ENCODE measurements at places on chromosomes 13 and 19.

- DNase-seq: no peak
These were observed 3.5 kb downstream of the PEG3 start for GRCh38 chr19:56837004-56837403.

GRCh38 chr13:39561971-39562370, 41.0 kb downstream of the LHFPL6 start:
- no peak for DNase-seq

DNA sequence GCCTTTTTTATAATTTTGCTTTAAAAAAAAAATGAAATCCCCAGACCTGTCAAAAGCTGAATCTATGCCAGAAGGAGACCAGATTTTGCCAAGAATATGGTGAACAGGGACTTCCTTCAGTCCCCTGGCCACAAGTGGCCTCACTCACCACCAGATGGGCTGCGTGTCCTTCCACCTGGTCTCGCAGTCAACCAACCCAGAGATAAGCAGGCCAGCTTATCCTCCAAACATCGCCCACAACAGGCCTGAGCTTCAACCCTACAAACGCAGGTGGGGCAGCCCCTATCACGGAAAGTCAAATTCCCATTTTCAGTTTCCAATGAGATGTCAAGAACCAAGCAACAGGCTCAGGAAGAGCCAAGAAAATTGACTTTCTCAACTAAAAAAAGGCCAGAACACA, 30.5 kb downstream of the STK24 start:
- DNase-seq: no peak

- DNase-seq: no peak
These were observed 8.2 kb downstream of the TPT1 start for GRCh38 chr13:45332831-45333219.

GRCh38 chr19:7645163-7645562, 8.3 kb downstream of the STXBP2 start:
- DNase-seq: no peak

DNA sequence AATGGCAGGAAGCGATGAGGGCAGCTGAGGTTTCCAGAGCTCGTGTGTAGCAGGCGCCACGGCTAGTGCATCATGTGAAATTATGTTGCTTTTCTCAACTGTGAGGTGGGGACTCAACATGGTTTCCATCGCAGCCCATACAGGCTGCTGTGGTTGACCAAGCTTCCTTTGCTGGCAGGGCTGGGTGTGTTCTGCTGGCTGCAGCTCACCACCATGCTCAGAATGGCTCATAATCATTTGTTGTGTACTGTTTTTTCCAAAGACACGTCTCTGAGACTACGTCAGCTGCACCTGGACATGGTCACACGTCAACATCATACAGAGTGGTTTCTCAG, 16.1 kb upstream of the RASA3 start:
- no peak for DNase-seq

GRCh38 chr13:77325371-77325980, 1.4 kb downstream of the MYCBP2 start:
- no peak for DNase-seq

DNA sequence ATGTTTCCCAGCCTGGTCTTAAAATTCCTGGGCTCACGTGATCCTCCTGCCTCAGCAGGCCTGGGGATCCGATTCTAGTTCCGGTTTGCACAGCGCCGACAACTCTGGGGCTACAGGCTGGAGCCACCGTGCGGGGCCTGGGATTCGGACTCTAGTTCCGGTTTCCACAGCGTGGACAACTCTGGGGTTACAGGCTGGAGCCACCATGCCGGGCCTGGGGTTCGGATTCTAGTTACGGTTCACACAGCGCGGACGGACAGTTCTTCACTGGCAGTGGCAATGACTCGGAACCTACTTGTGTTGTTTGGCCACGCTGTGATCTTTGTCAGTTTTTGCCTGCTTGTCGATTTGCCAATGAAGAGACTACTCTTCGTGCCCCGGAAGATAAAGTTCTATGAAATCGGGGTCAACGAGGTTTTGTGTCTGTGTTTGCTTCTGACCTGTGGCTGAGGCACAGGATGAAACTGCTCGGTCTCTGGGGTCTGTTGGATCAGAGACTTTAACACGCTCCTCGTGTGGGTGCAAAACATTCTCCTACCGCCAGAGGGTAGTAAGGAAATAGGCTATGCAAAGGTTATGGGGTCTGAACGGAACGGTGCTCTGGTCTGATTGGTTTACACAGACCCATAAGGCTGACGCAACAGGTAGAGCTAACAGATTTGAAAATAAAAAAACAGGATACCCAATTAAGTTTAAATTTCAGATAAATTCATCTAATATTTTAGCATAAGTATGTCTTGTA, 12.1 kb upstream of the ZSCAN1 start:
- no peak for DNase-seq

GRCh38 chr13:101703081-101703480, 250.6 kb downstream of the ITGBL1 start:
- DNase-seq: no peak

DNA sequence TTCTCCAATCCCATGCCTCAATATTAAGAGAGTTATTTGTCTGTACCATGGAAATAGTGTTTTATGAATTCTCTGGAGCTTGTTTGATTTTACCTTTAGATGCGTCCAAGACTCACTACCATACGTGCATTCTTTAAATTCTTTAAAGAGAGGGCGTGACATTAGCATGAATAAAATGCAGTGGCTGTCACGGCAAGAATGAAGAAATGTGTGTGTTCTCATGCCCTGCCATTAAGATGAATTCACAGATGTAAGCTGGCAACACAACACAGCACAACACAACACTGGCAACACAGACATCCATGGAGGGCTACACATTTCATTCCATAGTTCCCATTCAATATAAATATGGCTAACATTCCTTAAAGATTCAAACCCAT, 213.4 kb downstream of the ENOX1 start:
- no peak for DNase-seq

GRCh38 chr13:27449081-27449603, 1.2 kb downstream of the MTIF3 start:
- DNase-seq: no peak

DNA sequence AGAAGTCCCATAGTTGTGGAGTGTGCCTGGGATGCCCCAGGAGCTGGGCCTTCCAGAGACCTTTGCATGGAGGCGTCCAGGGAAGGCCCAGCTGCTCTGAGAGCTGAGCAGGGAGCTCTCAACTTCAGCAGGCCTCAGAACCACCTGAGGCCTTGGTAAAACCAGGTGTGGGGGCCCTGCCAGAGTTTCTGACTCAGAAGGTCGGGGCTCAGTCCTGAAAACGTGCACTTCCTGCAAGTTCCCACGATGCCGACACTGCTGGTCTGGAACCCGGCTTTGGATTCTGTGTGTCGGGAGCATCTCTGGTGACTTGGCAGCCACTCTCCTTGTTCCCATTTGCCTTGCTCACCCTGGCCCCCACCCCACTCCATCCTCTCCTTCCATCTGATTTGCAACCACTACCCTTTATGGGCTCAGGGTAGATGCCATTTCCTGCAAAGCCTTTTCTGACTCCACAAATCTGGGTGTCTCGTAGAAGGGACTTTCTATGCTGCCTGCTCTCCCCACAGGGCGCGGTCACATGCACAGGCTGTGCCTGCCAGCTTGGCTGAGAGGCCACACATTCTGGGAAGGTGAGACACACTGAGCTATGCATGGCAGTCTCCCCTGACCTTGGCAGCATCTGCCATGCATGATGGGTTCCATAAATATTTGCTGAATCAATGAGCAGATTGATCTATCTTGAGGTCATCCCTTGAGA, 244.7 kb downstream of the COL4A1 start:
- no peak for DNase-seq

DNA sequence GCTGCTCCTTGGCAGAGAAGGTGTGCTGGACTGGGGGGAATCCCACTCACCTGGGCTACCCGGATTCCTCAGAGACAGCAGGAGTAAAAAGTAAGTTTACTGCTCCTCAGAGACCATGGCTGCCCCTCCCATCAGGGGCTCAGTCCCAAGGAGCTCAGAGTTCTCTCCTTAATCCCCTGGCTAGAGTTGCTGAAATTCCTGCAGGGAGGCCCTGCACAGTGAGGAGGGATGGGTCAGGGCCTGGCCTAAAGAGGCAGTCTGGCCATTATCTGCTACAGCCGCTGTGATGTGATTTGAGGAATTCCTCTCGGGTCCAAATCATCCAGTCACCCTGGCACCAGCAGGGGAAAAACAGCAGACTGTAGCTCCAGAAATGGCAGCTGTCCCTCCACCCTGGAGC, 502.5 kb downstream of the PCDH17 start:
- DNase-seq: no peak

DNA sequence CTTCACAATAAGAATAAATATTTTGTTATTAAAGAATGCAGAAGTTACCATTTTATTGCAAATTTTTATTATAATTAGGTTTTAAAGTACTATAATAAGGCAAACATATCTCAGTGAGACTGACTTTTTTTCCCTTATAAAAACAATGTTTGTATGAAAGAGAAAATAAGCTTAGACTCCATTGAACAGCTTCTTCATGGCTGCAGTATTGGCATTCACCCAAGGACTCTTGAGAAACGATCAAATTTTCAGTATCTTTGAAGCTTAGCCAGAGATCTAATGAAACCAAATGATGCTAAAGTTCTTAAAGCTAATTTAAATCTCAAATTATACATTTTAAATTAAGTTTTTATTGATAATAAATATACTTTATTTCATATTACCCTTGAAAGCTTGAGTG, 128.3 kb downstream of the GGACT start:
- no peak for DNase-seq

DNA sequence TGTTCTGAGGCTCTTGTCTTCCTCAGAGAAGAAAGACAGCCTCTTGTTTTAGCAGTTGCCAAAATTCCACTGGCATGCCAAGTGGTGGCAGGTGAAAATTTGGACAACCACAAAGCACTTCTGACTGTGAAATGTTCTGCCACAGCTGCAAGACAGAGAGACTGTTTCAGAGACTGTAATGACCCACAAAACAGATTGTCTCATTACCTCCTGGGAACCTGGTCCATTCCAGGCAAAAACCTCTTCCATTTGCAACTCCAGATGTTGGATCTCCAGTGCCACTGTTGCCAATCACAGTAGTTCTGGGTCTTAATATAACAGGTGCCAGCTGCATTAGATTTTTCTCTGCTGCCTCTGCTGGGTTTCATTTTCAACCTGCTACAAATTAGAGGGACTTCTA, 911.5 kb downstream of the UQCRFS1 start:
- no peak for DNase-seq

- DNase-seq: no peak
These were observed 16.4 kb upstream of the ZNF331 start for GRCh38 chr19:53521373-53522202.

GRCh38 chr13:112603641-112604225, 15.8 kb upstream of the TUBGCP3 start:
- no peak for DNase-seq

DNA sequence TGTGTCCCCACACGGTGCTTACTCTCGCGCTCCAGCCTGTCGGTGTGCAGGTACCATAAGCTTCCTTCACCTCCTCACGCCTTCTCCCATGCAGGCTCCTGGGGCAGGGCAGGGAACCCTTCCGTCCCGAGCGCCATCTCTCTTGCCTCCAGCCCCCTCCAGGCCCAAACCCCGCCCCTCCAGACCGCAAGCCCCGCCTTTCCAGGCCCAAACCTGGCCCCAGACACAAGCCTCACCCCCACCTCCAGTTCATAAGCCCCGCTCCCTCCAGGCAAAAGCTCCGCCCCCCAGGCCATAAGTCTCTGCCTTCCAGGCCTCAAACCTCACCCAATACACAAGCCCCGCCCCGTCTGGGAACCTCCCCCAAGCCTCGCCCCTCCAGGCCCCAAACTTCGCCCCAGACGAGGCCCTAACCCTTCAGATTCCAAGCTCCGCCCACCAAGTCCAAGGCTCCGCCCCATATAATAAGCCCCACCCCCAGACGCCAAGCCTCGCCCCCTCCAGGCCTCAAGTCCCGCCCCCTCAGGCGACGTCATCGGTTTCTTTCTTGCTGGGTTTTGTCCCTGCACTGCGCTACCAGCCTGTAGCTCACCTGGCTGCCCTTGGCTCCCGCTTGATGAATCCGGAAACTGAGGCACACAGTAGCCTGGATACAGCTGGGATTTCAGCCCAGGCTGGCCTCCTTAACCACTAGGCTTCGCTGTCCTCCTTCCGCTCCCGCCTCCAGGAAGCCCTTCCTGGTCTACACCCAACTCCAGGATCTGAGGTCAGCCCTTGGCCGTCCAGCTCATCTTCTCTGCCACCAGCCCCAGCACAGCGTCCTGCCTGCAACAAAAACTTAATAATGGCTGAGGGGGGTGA, 16.1 kb downstream of the MKNK2 start:
- no peak for DNase-seq

DNA sequence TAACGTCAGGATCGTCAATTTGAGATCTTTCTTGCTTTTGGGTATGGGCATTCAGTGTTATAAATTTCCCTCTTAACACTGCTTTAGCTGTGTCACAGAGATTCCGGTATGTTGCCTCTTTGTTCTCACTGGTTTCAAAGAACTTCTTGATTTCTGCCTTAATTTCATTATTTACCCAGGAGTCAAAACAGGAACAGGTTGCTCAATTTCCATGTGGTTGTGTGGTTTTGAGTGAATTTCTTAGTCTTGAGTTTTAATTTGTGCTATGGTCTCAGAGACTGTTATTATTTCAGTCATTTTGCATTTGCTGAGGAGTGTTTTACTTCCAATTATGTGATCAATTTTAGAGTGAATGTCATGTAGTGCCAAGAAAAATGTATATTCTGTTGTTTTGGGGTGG, 153.1 kb downstream of the PCDH17 start:
- DNase-seq: no peak

- no peak for DNase-seq
These were observed 98.2 kb downstream of the ZNF429 start for GRCh38 chr19:21603431-21604231.

DNA sequence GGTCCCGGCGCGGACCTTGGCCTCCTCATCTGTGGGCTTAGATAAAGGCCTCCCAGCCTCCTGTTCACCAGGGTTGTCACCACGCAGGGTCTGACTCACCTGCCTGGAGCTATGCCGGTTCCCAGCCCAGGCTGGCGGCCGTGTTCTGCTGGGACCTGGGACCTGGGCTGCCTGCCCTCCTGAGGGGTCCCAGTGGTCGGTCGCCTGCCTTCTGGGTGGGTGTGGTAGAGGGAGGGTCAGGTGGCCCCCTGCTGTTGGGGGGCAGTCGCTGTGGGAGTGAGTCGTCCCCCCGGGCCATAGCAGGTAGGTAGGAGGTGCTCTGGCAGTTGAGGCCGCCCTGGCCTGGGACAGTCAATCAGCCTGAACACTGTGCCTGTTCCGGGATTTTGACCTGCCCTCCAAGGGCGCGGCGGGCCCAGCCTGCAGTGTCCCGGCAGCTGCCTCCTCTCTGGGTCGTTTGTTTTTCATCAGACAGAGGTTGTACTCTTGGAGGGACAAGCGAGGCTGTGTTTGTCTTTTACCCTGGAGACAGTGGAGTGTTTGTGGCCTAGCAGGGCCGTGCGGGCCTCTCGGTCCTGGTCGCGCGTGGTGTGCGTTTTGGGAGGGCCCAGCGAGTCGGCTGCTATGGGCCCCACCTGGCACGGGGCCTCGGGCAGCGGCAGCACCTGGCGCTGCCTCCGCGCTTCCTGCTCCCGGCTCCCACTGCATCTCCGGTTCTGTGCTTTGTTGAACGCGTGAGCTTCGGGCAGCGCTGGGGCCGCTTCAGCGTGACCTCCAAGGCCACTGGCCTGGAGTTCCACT, 2.6 kb downstream of the ADAT3 start:
- DNase-seq: no peak
